ENCODE measurements at places on chromosomes 6 and 20.

DNA sequence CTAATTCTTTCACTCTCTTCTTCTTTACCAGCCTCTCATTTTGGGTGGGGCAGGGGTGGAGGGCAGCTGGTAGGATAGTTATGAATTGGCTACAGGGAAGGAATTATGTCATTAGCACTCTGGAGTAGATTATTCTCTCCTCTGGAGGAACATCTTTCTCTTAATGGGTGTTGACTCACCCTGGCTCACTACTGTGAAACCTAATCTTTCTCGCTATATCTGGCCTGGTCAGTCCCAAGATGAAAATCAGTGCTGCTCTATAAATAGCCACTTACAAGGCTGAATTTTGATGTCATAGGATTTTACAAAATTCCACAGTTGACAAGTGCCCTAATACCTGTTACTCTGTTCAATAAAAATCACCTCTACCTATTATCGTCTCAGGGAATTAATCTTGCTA lies 151.3 kb downstream of the COL9A1 start:
- H3K36me3 ChIP-seq = peaks cover 56% of the 10 kb centered on the region
- no peak overlapping the region for H3K4me3 ChIP-seq
- no peaks in the 10 kb centered on the region for H3K4me1 ChIP-seq
- no peak for DNase-seq
- H3K27ac ChIP-seq = no peak overlapping the region

DNA sequence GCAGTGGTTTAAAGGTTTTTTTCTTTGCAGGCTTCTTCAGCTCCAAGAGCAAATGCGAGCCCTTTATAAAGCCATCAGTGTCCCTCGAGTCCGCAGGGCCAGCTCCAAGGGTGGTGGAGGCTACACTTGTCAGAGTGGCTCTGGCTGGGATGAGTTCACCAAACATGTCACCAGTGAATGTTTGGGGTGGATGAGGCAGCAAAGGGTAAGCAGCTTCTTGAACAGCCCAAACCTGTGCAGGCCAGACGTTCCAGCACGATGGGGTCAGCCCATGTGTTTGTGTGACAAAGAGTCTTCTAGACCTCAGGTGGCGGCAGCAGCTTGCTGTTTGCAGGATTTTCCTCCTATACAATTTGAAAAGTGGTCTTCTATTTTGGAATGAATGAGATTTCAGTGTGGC lies 17.7 kb downstream of the DSP start:
- H3K27me3 ChIP-seq = peaks cover 12% of the 10 kb centered on the region
- no peak overlapping the region for H3K4me3 ChIP-seq
- no peak for DNase-seq
- H3K4me1 ChIP-seq = no peaks in the 10 kb centered on the region

DNA sequence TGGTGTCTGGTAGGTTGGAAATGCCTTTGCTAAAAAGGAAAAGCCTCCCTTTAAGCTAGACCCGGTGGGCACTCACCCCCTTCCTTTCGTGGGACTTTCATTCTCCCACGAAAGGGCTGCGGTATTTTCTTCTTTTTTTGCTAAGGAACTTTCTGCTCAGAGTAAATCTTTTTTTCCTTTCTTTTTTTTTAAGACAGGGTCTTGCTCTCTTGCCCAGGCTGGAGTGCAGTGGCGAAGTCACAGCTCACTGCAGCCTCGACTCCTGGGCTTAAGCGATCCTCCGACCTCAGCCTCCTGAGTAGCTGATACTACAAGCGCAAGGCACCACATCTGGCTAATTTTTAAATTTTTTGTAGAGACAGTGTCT lies 4.0 kb downstream of the TP53TG5 start:
- no peak for DNase-seq
- no peak overlapping the region for H3K27ac ChIP-seq
- H3K36me3 ChIP-seq = peaks cover 5% of the 10 kb centered on the region
- no peaks in the 10 kb centered on the region for H3K27me3 ChIP-seq
- H3K4me3 ChIP-seq = peak overlapping the region; percentile 78

DNA sequence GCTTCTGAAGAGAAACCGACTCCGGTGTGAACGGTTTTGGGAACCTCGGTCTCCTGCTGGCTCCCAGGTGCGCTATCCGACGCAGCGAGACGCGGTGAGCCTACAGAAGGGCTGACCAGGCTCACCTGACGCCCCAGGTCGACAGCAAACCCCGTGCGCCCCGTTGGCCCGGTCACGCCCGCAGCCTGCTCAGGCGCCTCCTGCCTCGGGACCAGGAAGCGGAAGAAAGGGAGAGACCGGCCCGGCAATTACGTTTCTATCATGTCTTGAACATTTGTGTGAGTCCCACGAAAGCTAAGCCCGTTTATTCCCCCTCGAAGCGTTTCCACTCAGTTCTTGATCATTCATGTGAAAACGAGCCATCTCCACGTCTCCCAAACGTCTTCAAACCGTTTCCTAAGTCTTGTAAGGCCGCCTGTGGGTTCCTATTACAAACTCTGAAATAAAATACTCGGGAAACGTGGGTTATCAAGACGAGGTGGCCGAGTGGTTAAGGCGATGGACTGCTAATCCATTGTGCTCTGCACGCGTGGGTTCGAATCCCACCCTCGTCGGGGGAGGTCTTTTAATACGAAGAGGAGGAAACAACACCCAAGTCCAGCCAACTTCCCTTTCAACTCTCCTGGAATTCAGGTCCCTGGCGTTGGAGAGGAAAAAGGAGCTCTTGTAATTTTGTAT lies 150.5 kb upstream of the PRSS16 start:
- H3K36me3 ChIP-seq = peaks cover 3% of the 10 kb centered on the region
- peak; percentile 10 for DNase-seq
- peaks cover 17% of the 10 kb centered on the region for H3K4me1 ChIP-seq
- H3K27me3 ChIP-seq = peaks cover 73% of the 10 kb centered on the region

All from naive B cell (primary cell).